Esophagus squamous epithelium (tissue), 5 donors: ENCODE measurements at places on chromosomes 3 and 15.

DNA sequence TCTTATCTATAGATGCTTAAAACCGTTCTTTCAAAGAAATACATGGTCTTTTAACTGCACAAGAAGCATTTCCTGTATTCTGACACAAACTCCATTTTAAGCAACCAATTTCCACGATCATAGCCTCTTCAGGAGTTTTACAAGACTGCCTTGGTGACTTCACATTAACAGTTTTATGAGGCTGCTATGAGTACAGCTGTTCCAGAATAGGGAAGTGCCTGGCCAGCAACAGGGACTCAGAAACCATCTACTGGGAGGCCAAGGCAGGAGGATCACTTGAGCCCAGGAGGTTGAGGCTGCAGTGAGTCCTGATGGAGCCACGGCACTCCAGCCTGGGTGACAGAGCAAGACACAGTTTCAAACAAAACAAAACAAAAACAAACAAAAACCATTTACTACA is 78.4 kb downstream of the B3GNT5 start:
- no peak for DNase-seq

DNA sequence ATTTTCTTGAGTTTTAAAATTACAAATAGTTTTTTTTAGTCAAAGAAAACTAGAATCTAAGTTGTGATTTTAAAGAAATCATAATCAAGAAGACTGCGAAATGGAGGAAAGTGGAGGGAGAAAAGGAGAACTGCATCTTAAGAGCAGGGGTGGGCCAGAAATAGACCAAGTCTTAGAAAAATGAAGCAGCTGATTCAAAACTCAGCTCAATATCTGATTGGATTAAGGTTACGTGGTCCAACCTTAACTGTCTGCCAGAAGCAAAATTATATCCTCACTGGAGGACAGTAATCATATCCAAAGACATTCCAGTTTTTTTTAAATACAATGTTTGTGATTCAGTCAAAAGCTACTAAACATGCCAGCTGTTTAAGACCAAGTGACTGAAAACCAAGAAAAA is 41.4 kb downstream of the CHSY1 start:
- no peak for DNase-seq

DNA sequence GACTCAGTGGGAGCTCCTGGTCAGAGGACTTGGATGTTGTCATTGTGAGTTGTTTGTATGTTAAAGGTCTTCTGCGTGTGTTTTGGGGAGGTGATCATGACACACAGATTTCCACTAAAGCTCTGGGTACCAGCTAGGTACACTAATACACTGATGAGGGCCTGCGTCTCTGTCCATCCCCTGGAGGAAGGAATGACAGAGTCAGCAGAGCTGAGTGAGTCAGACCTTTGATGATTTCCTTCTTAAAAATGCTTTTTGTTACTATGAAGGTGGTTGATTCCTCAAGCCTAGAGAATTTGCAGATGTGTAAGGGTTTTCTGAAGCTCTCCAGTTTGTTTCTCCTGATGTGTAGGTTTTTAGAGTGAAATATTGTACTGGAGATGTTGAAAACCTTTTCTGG is 424.1 kb upstream of the TPM1 start:
- no peak for DNase-seq

GRCh38 chr3:101989578-101990200 is 140.4 kb downstream of the NFKBIZ start:
- no peak for DNase-seq

DNA sequence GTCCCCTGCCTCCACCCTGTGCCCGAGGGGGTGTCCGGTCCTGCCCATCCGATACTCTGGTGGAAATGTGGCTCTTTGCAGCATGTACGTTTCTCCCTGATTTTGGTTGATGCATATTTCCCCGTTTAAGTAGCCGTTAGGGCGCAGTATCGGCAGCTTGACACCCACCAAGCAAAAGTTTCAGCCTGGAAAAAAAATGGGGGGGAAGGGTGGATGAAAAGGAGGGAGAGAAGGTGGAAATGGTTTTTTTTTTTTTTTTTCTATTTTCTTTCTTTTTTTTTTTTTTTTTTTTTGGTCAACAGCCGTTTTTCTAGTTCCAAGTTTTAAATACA is 1.3 kb downstream of the RAP2B start:
- DNase-seq: no peak
